ENCODE measurements at places on chromosomes 12 and 14. TPM values are rescaled to one million over a fixed set of nuclear protein-coding genes. Genes with fewer than 3 reads are reported as not detected.

DNA sequence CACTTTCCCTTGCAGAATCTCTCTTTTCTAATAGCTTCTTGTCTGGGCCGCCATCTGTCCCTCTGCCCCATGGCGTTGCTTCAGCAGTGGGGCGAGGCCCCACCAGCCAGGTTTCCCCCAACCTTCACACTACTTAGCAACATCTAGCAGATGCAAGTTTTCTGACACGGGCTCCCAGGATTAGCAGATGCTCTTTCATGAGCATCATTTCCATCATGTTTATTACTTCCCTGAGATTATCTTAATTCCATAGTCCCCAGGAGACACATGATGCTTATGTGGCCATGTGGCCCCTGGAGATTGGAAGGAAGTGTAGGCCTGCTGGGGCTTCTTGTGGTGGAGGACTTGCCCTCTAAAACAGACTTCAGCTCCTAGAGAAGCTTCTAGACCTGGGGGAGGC lies 102.0 kb upstream of the MYL2 start:
- ATAC-seq = no peak

GRCh38 chr14:72613231-72613974 lies 280.5 kb downstream of the DPF3 start:
- no peak for ATAC-seq

DNA sequence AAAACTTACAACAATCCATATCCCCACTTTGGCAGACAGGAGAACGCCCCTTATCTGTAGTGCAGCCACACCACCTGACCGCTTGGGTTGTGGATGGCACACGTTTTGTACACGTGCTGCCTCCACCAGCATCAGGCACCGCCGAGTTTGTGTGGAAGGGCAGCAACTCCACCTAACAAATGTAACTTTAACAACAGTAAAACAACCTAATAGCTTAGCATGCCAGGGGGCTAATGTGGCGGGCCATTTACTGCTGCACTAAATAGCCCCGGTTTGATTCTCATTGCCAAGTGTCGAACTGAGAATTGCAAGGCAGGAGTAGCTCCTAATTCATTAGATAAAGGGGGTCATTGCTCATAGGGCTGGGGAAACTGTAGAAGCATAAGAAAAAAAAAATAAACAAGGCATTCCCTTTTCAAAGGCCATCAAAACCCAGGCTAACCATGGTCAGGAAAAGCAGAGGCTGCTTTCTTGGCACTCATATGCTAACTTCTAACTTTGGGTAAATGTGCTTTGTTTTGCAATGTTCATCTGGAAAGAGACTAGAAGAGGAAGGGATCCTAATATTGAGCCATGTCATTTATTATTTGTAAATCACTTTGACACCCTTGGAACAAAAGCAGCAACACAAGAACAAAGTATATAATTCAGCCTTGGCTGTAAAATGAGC lies 279.7 kb upstream of the SOX5 start:
- ATAC-seq = no peak

DNA sequence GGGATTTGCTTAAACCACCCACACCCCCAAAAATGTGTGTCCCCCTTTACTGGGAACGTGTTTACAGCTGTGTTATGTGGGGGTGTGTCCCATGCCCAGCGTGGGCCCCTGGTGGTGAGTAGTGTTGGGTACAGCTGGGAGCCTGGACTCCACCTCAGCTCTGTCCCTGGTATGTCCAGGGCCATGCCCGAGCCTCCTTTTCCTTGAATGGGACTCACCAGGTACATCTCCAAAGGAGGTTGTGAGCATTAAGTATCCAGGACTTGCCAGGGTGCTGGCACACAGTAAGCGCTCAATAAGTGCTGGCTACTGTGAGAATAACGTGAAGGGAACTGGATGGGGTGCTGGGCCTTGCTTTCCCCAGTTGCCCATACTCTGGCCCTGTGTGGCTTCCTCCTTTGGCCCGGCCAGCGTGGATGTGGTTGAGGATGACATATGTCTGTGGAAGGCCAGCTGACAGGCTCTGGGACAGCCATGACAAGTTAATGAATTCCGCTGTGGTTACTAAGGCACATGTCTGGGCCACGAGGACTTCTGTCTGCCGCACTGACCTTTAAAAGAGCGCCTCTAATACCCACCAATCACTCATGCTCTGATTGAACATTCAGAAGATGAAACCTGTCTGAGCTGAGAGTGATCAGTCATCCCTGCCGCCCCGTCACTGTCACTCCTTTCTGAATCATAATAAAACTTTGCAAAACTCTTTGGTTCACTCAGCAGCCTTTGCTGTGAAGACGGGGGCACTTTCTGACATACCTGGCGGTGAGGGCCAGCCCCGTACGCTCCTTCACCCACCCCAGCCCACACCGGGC lies 74.7 kb downstream of the DIO3 start:
- peak; percentile 98 for ATAC-seq

DNA sequence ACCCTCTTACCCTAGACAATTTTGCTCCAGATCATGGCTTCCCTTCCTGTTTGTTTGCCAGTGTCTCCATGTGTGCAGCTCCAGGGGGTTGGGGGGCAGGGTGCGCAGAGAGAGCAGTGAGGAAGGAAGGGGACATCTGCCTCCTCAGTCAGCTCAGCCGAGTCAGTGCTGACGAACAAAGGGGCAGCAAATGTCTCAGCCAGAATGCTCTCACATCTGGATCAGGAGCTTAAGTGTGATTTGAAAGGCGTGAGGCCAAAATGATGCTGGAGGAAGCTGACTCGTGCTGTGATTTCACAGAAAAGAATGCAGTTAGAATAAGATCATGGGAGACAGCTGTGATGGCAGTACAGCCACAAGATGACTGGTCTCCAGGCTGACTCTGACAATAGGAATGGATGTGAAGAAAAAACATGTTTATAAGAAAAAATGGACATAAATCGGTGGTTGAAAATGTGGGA lies 27.1 kb upstream of the CDK17 start:
- ATAC-seq = peak; percentile 64

DNA sequence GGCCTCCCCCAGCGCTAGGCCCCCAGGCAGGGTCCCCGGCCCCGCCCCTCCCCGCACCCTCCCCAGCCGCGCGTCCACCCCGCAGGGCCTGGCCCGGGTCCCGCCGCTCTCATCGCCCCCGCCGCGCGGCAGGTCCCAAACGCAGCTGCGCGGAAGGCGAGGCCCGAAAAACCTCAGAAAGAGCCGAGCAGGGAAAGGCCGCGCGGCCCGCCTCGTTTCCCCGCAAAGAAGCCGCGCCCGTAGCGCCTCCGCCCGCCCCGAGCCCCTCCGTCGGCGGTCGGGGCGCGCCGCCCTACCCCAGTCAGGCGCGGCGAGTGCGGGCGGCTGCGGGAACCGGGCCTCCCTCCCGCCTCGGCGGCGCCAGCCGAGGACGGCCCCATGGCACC lies 324 bp downstream of the POLE start:
- peak; percentile 14 for ATAC-seq

- no peak for ATAC-seq
Measured at GRCh38 chr12:124980098-124980892, 8.6 kb downstream of the DHX37 start.

GRCh38 chr14:51614707-51615106 lies 37.0 kb upstream of the FRMD6 start:
- ATAC-seq = peak; percentile 84

GRCh38 chr12:118237052-118237665 lies 101.2 kb downstream of the PEBP1 start:
- ATAC-seq = no peak

NPAS3 gene
- not detected for total RNA-seq

PFDN5 gene
- 347 TPM for total RNA-seq

NKX2-1 gene
- not detected for total RNA-seq

SLC38A4 gene
- 0.06 TPM for total RNA-seq

ATG101 gene
- 27.6 TPM for total RNA-seq

SPX gene
- total RNA-seq = 1.3 TPM

ZDHHC22 gene
- total RNA-seq = not detected

Data from activated T-helper 17 cell treated with anti-CD3 and anti-CD28 coated beads, Interleukin-2, amount 50 U/mL, for 72 hours (primary cell).